Breast epithelium (tissue), 4 donors: ENCODE measurements at places on chromosomes 13 and 19. TPM values are rescaled to one million over a fixed set of nuclear protein-coding genes. Genes with fewer than 3 reads are reported as not detected.

DNA sequence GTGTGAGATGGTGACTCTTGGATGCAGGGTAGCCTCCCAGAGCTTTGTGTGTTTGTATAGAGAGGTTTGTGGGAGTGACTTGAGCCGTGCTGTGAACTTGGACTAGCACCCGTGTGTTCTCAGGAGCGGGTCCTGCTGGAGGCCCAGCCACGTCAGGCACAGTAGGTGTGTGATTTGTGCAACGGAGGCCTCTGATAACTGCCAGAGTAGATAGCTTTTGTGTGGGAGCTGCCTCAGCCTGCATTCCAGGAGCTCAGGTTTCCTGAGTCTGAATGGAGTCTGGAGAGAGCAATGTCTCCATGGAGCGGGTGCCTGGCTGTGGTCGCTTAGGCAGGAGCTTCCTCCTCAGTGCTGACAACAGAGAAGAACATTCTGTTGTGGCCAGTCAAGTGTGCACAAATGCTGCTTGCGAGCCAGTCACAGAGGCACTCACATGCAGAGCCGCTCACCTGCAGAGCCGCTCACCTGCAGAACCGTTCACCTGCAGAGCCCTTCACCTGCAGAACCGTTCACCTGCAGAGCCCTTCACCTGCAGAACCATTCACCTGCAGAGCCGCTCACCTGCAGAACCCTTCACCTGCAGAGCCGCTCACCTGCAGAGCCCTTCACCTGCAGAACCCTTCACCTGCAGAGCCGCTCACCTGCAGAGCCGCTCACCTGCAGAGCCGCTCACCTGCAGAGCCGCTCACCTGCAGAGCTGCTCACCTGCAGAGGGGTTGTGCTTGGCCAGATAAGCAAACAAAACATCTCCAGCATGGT lies 32.6 kb downstream of the TFDP1 start:
- no peak for DNase-seq

Gene GPC5
- total RNA-seq: not detected

DNA sequence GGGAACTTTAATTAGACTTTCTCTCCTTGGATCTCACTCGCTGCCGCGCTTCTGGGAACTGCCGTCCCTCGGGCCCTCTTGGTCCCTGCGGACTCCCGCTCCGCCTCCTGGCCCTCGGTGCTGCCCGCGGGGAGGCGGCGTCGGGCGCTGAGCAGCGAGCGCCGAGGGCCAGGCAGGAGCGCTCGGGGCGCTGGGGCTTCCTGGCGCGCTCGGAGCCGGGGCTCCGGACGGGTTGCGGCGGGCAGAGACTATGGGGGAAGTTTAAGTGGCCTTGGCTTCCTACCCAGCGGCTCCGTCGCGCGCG lies 704 bp downstream of the CHST8 start:
- no peak for DNase-seq

- no peak for DNase-seq
Measured at GRCh38 chr13:111469916-111470506, 149.6 kb downstream of the TEX29 start.

DNA sequence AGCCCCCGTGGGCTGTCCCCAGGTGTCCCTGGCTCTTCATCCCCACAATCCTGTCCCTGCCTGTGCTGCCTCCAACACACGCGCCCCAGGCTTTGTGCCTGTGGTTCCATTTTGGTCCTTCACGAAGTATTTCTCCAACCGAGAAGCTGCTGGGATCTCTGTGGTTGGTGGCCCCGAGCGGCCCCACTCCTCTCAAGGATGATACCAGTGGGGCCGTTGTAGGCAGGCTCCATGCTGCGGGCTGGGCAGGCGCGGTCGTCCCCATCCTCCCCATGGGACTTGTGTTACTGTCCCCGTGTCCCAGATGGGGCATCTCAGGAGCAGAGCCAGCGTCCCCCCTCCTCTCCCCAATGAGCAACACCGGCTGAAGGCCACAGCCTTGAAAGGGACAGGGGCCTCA lies 3.7 kb upstream of the ZNF554 start:
- DNase-seq: no peak

DNA sequence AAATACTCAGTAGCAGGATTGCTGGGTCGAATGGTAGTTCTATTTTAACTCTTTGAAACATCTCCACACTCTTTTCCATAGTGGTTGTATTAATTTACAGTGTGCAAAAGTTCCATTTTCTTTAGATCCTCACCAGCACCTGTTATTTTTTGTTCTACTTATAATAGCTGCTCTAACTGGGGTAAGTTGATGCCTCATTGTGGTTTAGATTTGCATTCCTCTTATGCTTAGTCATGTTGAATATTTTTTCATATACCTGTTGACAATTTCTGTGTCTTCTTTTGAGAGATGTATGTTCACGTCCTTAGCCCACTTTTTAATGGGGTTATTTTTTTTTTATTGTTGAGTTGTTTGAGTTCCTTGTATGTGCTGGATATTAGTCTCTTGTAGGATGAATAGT lies 144.6 kb downstream of the NBEA start:
- no peak for DNase-seq

Gene GRIN2D
- total RNA-seq: 0.32 TPM

- no peak for DNase-seq
Measured at GRCh38 chr19:8877854-8878705, 45.9 kb downstream of the MBD3L1 start.

DNA sequence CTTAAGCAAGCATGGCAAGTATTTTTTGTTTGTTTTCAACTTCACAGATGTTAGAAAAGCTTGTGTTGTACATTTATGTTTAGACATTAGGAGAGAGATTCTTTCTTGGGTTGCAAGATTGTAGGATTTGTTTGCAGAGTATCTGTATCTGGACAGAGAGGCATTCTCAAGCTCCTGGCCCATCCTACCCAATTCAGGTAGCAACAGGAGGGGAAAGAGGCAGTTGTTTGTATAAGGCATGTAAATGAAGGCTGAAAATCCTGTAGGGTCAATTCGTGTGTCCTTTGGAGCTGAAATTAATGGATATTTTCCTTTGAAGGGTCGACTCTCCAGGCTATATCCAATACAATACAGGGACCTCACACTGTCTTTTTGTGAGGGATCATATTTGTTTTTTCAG lies 147.3 kb downstream of the KCNRG start:
- no peak for DNase-seq

Gene LRRC25
- 3.9 TPM for total RNA-seq

Gene EDNRB
- total RNA-seq: 22.8 TPM

- no peak for DNase-seq
Measured at GRCh38 chr13:48403151-48403631, 9.7 kb downstream of the LPAR6 start.

DNA sequence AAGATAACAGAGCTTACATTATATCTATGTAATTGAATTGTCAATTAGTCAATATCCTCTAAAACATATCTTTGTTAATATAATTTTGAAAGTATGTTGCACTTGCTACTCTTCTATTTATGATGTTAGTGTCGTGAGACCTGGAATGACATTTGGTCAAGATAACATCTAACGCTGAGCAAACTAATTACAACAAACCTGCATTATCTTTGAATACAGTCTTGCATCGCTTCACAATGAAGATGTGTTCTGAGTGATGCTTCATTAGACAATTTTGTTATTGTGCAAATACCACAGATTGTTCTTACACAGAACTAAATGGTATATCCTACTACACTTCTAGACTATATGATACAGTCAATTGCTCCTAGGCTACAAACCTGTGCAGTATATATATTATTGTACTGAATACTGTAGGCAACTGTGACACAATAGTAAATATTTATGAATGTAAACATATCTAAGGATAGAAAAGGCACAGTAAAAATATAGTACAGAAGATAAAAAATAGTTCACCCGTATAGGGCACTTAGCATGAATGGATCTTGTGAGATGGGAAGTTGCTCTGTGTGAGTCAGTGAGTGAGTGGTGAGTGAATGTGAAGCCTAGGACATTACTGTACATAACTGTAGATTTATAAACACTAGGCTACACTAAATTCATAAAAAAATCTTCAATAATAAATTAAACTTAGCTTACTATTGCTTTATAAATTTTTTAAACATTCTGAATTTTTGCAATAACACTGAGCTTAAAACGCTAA lies 1773.8 kb downstream of the PCDH9 start:
- DNase-seq: no peak

DNA sequence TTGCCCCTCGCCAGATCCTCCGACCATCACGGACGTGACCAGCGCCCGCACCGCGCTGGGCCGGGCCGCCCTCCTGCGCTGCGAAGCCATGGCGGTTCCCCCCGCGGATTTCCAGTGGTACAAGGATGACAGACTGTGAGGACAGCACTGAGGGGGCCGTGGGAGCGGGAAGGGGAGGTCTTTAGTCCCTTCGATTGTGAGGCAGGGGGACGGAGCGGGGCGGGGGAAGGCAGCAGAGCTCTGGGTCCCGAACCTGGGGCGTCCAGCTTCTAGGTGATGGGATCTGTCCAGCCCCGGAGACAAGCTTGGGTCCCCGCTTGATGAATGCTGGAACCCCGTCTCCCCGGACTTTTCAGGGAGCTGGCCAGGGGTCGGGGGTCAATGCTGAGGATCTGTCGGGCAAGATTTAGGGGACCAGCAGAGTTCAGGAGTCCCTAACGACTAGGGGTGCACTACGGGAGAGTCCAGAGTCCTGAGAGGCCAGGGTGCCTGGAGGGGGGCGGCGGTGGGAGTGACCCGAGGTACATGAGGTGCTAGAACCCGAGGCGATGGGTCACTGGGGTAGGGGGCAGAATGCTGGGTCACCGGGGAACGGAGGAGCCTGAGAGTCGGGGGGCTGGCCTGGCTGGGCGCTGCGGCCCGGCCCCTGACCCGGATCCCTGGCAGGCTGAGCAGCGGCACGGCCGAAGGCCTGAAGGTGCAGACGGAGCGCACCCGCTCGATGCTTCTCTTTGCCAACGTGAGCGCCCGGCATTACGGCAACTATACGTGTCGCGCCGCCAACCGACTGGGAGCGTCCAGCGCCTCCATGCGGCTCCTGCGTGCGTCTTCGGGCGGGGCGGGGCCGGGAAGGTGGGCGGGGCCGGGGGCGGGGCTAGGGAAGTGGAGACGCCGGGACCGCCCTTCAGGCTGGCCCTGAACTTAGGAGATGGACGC lies 14.6 kb downstream of the VSIG10L start:
- DNase-seq: no peak

GRCh38 chr19:41324921-41325639 lies 15.1 kb downstream of the CCDC97 start:
- peak; percentile 53 for DNase-seq

DNA sequence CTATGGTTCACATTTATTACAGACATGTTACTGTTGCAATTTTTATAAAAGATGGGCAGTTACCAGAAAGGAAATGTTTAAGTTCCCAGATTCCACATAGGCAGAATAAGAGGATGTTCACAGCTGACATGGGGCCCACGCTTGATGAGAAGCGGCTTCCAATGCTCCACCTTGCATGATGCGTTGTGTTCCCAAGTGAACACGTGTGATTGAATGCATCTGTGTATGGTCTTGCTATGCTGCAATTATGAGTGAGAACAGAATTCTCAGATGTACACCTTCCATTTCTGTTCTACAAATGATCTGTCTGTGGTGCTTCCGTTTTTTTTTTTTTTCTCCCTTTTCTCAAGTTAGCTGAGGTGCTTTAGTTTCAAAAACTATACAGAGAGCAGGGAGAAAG lies 15.5 kb downstream of the UPF3A start:
- DNase-seq: no peak

Gene FAAP24
- total RNA-seq: 1.8 TPM

DNA sequence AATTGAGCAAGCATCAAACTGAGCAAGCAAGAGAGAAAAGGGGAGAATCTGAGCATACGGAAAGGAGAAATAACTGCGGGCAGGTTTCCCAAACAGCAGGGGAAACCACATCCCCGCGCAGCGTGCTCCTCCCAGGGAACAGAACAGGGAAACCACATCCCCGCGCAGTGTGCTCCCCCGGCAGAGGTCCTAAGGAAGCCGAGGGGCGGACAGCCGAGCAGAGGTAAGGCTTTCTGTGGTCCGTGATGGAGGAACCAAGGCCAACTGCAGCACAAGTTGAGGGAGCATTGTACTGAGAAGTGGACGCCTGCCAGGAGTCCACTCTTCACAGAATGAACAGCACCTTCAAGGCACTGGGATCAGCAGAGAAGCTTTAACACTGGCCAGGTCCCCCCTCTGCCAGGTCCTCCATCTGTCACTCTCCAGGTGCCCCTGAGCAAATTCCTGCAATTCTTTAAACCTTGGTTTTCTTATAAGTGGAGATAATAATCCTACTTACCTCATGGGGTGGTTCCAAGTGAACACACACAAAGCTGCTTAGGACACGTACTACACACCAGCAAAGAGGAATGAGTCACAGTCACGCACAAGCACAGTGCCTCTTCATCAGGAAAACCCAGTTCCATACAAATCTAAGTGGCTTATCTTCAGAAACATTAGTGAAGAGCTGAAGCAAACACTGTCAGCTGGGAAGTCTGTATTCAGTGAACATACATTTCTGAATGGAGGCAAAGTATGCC lies 23.0 kb upstream of the LAMP1 start:
- DNase-seq: no peak

Gene KLK2
- 0.48 TPM for total RNA-seq
